Activated gamma-delta T cell (primary cell): ENCODE measurements at places on chromosomes 3 and 15.

DNA sequence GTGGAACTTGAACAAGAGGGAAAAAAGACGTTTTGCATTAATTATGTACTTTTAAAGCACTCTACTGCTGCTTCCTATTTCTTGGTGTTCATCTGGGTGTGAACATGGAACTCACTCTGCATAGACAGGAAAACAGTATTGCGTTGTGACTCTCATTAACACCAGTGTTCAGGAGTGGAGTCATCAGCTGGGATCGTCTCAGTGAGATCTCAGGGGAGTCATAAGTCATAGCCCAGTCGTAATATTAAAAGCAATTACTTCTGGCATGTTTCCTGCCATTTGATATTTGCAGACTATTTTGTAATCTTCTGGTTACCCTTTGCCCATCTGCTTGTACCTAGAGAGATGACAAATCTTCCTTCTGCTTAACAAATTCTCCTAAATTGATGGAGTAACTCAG lies 462.0 kb upstream of the ATP11B start:
- DNase-seq, result no peak

DNA sequence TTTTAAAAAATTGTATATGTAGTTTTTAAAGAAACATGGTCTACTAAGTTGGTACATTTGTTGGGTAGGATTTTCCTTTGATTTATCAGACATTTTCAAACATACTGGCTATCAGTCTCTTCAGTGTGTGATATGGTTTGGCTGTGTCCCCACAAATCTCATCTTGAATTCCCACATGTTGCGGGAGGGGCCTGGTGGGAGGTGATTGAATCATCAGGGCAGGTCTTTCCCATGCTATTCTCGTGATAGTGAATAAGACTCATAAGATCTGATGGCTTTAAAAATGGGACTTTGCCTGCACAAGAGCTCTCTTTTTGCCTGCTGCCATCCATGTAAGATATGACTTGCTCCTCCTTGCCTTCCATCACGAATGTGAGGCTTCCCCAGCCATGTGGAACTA lies 121.9 kb downstream of the ABI3BP start:
- DNase-seq, result no peak

DNA sequence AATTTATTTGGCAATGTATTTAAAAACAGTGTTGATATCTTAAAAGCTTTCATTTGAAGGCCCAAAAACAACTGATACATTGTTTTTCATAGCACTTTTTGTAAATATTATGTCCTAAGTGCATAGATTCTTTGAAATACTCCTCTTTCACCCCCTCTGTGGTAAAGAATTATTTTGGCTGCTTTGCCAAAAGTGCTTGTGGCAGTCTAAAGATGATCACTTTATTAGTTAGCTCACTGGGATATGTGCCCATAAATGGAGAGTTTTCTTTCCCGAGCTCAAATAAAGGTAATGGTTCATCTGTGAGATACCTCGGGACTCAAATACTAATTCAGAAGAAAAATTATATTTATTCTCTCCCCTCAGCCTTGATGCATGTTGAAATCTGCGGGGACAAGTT lies 16.7 kb downstream of the AKAP13 start:
- DNase-seq, result no peak

DNA sequence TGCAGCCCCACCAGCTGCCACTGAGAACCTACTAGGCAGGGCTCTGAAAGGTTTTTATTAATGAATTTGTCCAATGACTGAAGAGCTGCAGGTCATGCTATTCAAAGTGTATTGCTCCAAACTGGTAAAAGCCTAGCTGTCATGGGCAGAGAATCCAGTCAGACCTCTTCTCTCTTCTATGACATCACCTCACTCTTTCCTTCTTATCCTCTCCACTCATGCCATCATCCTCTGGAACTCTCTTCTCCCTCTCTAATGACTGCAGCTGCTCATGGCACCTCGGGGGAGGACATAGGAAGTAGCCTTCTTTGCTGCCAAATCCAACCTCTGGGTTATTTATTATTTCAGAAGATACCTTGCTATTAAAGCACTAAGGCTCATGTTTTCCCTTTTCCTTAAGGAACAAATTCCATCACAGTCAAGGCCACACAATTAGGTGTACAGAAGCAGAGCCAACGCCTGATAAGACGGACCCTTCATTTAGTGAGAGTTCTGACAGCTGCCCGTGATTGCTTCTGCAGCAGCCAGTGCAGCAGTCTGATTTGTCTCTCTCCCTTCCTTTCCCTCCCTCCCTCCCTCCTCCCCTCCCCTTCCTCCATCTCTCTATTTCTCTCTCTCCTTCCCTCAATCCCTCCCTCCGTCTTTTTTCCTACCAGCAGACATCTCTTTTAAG lies 87.0 kb upstream of the ONECUT1 start:
- DNase-seq, result no peak

DNA sequence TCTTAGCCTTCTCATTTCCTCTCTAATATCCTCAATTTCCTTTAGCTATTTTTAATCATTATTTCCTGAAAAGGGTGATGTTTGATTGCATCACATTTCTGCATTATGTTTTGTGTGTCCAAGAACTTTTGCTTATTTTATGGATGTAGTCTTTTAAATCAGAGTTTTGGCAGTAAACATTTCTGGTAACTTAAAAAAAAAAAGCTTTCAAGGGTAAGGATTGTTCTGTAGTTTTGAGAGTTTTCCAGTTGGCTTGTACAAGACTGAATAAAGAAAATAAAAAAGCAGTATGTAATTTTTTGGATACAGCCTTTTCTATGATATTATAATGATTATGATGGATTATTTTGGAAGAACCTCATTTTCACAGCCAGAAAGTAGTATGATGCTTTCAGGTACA lies 99.4 kb downstream of the DHX36 start:
- DNase-seq, result no peak

GRCh38 chr15:67548862-67549651 lies 6.6 kb downstream of the MAP2K5 start:
- no peak for DNase-seq

DNA sequence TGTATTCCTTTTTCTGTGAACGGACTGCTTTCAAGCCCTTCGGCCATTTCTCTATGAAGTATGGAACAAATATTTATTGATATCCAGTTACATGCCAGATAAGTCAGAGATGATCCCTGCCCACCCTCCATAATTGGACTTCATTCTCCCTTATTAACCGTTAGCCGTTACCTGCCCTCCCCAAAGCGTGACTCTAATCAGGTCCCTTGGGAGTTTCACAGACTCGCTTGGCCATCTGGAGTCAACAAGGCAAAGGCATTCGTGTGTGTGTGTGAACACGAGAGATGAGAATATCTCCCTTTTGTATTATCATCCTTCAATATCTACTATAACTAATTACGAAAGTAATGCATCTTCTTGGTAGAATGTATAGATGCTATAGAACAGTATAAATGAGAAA lies 314.5 kb downstream of the TLE3 start:
- DNase-seq, result no peak

DNA sequence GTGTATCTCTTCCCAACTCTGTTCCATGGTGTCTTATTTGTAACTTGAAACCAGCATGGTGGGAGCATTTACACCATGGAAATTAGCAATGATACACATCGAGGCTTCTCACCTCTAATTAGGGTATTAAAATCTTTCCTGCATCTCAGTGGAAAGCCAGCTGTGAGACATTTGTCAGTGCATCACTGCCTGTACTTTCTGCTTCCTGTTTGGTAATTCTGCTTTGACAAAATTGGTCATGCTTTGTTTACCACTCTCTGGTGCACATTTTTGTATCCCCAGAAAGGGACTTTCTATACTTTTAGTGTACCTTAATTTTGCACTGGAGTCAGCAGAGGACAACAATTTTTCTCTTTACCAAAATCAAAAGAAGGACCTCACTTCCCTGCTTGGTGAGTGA lies 402.1 kb downstream of the PDCD6IP start:
- no peak for DNase-seq

DNA sequence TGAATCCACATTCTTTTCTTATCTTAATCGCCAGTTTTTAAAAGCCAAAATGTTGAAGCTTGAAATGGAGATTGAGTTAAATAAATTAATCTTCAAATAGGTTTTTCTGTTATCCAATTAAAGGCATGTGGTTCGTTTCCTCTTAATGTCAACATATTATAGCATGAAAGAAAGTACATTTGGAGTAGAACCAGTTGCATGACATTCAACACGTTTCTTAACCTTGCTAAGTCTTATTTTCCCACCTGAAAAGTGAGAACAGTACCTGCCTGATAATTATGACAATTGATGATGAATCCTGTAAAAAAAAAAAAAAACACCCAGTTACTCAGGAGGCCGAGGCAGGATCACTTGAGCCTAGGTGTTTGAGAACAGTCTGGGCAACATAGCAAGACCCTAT lies 29.3 kb downstream of the PIAS1 start:
- no peak for DNase-seq

- no peak for DNase-seq
Measured at GRCh38 chr3:31710123-31710803, 177.5 kb downstream of the STT3B start.

GRCh38 chr3:117979466-117979865 lies 1055.2 kb downstream of the IGSF11 start:
- DNase-seq, result no peak

- DNase-seq, result no peak
Measured at GRCh38 chr3:180421221-180421620, 180.7 kb upstream of the TTC14 start.

GRCh38 chr15:24898715-24899272 lies 56.0 kb upstream of the SNRPN start:
- DNase-seq, result no peak

GRCh38 chr15:73583544-73583943 lies 49.6 kb downstream of the NPTN start:
- no peak for DNase-seq

GRCh38 chr15:49045751-49046219 lies 461 bp downstream of the SECISBP2L start:
- DNase-seq, result no peak

- DNase-seq, result no peak
Measured at GRCh38 chr3:147377412-147378367, 28.7 kb downstream of the ZIC4 start.

DNA sequence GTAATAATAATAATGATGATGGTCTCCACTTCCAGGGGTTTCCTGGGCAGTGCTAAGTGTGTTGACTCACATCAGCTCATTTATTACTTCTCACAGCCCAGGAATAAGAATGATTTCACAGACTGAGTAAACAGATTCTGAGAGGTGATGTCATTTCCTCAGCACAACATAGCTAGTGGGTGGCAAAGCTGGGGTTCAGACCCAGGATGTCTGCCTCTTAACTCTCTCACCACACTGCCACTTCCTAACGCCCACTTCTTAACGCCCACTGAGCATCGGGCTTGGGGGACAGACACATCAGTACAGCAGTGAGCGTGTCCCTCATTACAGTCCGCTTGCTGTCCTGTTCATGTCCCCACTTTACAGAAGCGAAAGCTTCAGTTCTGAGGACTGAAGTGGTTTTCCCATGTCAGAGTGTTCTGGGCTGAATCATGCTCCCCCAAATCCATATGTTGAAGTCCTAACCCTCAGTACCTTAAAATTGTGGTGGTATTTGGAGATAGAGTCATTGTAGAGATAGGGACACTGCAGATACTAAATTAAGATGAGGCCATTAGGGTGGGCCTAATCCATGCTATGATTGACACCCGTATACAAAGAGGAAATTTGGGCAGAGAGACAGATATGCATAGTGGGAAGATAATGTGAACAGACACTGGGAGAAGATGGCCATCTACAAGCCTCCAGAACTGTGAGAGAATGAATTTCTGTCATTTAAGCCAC lies 68.0 kb downstream of the ATP2B2 start:
- DNase-seq, result no peak

DNA sequence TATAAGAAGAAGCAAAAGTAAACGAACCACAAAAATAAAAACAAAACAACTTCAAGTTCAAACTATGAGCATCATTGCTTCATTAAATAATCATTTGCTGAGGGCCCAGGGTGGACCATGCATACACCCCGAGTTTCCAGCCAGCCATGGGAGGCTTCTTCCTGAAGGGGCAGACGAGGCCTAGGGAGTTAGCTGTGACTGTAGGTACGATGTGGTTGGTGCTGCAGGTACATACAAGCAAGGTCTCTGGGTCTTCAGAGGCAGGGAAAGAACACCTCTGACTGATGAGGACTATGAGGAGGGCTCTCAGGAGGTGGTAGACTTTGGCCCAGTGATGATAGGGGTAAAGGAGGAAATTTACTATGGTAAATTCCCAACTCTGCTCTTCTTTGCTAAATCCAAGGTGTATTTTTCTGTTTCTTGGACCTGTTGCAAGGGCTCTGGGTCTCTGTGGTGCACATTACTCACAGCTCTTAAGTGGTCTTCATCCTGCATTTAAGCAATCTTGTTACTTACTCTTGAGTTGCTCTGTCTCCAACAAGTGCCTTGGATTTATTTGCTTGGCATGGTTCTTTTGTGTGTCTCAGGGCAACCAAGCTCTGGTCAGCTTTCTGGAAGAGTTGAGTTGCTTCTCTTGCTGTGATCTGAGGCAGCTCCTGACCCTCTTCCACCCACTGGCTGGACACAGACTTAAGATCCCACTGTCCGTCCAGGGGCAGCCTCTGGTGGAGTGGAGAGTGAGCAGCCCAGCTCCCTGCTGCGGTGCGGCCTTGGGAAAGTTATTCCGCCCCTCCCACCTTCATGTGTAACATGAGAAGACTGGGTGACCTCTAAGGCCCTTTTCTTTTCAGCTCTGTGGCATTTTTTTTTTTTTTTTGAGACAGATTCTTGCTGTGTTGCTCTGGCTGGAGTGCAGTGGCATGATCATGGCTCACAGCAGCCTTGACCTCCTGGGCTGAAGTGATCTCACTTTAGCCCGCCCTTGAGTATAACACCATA lies 56.1 kb upstream of the KIF23 start:
- DNase-seq, result no peak

GRCh38 chr3:127456471-127457093 lies 134.0 kb downstream of the TPRA1 start:
- DNase-seq, result no peak

DNA sequence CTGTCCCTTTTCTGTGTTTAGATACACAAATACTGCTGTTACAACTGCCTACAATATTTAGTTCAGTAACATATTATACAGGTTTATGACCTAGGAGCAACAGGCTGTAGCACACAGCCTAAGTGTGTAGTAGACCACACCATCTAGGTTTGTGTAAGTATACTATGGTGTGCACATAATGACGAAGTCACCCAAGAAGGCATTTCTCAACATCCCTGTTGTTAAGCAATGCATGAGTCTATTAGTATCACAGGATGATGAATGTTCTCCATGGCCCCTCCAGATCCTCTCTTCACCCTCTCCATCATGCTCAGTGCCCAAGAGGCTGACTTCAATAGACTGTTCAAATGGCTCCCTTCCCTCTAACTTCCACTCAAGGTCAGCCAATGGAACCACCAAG lies 14.6 kb upstream of the SEC62 start:
- DNase-seq, result no peak
